ENCODE measurements at places on chromosomes 7 and 10.

DNA sequence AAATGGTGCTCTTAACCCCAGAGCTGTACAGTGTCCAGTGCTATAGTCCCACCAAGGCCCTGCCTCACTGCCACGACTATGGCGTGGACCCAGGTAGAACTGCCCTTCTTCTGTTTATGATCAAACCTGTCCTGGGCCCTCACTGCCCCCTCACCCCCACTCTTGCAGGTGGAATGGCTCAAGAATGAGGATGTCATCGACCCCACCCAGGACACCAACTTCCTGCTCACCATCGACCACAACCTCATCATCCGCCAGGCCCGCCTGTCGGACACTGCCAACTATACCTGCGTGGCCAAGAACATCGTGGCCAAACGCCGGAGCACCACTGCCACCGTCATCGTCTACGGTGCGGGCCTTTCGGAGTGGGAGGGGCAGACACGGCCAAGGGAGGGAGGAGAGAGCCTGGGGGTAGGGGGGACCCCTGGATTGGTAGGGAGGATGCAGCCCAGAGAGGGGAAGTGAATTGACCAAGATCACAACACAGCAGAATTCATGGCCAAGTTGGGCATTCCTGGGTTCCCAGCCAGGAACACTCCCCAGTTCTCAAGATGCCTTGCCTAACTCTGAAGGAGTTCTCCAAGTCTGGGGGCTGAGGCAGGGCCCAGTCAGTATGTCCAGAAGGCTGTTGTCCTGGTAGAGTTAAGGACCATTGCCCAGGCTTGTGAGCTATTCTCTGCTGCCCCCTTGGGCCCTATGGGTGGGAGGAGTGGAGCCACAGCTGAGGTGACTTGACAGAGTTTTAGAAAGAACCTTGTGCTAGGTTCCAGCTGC lies 32.4 kb upstream of the SLC29A3 start:
- DNase-seq, result no peak

DNA sequence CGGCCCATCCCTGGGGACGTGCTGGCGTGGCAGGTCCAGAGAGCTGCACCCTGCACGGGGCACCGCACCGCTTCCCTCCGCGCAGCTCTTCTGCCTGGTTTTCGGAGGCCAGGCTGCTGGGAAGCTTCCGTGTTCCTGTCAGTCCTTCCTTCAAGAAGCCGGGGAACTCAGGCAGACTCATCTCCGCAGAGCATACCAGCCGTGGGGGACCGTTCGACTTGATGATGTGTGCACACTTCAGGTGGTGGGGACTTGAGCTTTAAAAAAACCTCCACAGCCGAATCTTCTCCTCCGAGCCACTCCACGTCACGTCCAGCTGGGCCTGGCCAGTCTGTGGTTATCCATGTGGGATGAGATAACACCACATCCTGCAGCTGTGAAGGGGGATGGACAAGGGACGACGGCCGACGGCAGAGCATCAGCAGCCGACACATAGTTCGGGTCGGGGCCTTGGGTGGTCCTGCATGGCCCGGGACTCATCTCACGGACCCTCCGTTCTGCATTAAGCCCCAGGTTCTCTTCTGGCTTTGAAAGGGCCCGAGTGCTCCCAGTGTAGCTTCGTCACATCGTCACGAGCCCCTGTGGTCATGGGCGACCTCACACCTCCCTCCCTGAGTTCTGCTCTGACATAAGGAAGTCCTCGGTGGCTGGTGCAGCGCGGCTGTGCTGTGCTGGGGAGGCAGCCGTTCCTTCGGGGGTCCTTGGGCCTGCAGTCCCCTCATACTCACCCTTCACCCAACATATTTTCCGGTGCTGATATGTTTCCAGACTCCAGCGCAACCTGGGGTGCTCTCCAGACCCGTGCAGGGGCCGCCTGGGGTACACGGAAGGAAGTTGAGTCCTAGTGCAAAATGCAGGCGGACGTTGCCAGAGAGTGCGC lies 4.5 kb upstream of the BHLHA15 start:
- DNase-seq, result no peak

DNA sequence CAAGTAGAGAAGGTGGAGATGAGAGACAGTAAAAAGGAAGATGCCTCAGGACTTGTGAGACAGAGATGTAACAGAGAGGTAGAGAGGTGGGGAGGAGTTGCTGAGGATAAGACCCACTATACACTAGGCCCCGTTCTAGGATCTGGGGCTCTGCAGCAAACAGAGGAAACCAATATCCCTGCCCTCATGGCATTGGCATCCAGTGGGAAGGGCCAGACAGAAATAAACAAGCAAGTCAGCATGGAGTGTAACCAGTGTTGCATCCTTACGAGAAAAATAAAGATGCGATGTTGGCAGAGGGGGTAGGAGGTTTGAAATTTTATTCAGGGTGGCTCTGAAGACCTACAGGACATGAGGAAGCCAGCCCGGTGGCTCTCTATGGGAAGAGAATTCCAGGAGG lies 22.0 kb upstream of the EEPD1 start:
- DNase-seq, result no peak

DNA sequence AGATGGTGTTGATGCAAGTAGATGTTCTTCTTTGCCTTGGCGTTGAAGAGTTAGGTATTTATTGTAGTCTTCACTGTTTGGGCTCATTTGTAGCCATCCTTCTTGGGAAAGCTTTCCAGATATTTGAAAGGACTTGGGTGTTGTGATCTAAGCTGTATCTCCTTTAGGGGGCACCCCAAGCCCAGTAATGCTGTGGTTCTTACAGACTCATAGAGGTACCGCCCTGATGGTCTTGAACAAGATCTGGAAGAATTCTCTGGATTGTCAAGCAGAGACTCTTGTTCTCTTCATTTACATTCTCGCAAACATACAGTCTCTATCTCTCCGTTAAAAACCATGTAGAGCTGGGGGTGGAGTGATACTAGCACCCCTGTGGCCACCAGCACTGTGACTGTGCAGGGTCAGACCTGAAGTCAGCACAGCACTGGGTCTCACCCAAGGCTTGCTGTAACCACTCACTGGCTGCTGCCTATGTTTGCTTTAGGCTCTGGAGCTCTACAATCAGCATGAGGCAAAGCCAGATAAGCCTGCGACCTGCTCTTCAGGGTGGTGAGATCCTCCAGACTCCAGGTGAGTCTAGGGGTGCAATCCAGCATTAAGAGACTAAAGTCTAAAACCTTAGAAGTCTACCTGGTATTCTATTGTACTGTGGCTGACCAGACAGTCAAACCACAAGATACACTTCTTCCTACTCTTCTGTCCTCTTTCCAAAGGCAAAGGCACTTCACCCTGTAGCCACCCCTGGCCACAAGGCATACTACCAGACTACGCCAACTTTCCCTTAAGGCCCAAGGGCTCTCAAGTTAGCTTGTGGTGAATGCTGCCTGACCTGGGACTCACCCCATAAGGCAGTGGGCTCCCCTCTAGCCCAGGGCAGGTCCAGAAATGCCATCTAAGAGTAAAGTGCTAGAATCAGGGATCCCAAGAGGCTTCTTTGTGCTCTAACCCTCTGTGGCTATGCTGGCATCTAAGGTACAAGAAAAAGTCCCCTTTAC lies 209.7 kb upstream of the TMEM196 start:
- DNase-seq, result no peak

- no peak for DNase-seq
These were observed 13.0 kb upstream of the ADAMTS14 start for GRCh38 chr10:70659306-70659705.

DNA sequence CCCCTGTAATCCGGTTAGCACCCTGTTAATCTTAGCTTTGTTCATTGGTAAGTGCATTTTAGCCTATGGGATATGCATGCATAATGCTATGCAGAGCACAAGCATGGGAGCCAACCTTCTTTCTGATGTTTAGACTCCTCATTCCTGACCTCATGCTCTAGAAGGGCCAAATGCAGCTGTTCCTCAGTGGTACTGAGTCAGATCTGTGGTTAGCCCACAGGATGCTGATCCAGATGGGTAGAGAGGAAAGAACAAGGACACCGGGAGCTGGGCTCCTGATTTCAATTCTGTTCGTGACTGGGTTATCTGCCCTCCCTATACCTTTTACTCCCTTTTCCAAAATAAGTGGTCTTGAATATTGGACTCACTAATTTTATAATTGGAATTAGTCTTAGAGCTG lies 31.7 kb upstream of the C10orf90 start:
- no peak for DNase-seq

DNA sequence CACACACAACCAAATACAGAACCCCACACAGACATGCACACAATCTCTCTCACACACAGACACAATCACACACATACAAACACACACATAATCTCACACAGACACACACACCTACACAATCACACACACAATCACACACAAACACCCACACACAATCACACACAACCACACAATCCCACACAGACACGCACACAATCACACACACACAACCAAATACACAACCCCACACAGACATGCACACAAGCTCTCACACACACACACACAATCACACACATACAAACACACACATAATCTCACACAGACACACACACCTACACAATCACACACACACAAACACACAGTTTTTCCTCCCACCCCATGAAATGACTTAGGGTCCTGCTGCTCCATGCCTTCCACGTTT lies 160.4 kb upstream of the PFKP start:
- DNase-seq, result no peak

DNA sequence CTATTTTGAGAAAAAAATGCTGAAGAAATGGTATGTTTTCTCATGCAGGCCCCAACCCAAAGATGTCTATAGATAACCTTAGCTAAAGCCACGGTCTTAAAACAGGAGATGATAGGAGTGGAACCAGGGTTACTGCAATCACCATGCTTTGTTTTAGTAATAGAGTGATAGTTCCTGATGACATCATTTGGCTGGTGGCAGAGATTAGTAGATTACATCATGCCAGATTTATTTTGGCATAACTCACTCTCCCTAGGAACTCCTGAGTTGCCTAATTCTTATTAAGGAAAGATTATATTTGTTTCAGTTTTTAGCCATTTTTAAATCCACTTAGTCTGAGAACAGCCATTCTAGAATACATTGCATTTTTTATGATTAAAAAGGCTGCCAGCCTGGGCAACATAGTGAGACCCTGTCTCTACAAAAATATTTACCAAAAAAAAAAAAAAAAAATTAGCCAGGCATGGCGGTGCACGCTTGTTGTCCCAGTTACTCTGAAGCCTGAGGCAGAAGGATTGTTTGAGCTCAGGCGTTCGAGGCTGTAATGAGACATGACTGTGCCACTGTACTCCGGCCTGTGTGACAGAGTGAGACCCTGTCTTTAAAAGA lies 17.8 kb downstream of the ENO4 start:
- DNase-seq, result no peak

DNA sequence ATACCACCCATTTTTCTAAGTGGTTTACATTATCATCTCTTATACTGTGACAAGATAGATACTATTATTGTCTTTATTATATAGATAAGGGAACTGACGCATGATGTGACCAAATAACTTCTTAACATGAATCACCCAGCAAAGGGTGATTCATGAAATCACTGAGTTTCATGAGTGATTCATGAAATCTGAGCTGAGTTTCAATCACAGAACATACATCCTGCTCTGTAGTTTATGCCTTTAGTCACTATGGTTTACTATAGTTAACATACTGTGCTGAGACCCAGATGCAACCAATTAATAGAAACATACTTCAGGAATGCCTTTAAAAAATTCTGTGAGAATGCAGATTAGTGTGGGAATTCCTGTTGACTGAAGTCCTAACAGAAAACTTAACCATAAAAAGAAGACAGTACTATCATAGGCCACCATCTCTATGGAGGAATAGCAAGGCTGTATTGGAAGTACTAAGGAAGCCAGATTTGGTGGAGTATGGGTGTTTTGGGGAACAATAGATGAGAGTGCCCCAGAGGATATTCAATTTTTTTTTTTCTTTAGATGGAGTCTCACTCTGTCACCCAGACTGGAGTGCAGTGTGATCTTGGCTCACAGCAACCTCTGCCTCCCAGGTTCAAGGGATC lies 43.1 kb upstream of the SEMA3A start:
- no peak for DNase-seq

Measured in activated CD4-positive, CD25-positive, alpha-beta regulatory T cell (primary cell).